Kidney capillary endothelial cell (primary cell): ENCODE measurements at places on chromosomes 2 and 18.

DNA sequence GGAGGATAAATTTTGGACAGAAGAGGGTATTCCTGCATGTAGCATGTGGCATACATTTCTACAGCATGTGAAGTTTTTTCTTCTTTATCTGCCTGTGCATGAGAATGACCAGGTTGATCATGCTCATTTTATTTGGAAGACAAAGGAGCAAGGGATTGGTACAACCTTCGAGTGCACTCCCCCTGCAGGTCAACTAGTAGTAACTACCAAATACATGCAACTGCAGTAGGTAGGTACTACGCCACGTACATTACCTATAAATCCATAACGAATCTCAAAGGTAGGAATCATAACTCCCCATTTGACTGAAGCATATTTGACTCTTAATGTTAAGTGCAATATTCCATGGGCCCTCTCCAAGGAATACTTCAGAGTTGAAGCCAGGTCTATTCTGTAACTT is 763.9 kb downstream of the TSN start:
- DNase-seq, result peak; percentile 2

- no peak for DNase-seq
Measured at GRCh38 chr2:107281637-107282036, 395.7 kb upstream of the ST6GAL2 start.

DNA sequence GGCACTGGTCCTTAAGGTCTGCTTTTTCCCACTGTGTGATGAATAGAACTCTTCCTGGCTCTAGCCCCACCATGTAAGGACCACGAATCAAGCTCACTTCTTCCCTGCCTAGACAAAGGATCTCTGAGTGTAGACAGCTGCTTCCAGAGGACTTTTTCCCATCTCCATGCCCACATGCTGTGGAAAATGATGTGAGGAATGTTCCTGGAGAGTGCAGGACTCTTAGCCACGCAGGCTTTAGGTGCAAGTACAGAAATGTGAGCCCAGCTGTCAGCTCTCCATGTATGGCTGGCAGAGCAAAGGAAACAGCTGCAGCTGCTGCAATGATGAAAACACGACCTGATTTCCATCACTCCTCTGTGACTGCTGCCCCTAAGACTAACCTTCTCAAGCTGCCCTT is 35.5 kb downstream of the NXPH2 start:
- no peak for DNase-seq

DNA sequence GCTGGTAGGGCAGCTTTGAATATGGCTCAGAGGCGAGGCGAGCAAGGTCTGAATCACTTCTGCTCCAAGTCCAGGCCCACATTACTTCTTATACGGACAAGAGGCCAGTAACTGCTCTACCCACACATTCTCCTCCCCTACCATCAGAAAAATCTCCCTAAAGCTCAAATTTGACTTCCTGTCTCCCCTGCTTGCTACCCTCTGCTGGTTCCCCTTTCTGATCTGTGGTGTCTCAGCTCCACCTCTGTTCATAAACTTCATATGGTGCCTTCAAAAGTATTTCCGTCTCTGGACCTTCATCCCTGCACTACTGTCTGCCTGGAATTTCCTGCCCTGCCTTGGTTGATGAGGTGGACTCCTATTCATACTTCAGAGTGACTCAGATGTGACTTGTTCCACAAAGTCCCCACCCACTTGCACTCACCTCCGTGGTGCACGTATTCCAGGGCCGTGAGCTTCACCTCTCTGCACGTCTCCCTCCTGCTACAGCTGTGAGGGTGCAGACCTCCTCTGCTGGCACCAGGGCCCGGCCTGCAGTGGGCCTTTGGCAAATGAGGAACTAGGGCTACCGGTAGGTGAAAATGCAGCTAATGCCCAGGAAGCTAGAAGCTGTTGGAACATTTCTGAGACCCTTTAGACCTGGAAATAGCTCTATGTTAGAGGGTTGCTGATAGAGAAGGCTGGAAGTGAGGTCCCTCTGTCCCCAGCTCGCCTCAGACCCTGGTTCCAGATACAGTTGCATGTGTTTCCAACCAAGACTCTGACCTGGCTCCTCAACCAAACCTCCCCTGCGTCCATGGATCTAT is 24.6 kb upstream of the KCMF1 start:
- peak; percentile 93 for DNase-seq

DNA sequence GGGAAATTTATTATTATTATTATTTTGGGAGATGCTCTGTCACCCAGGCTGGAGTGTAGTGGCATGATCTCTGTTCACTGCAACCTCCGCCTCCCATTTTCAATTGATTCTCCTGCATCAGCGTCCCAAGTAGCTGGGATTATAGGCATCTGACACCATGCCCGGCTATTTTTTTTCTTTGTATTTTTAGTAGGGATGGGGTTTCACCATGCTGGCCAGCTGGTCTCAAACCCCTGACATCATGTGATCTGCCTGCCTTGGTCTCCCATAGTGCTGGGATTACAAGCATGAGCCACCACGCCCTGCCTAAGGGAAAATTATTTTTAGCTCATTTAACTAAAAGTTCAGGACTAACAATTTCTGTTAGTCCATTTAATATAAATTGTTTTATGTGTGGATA is 109.2 kb upstream of the SESTD1 start:
- no peak for DNase-seq

DNA sequence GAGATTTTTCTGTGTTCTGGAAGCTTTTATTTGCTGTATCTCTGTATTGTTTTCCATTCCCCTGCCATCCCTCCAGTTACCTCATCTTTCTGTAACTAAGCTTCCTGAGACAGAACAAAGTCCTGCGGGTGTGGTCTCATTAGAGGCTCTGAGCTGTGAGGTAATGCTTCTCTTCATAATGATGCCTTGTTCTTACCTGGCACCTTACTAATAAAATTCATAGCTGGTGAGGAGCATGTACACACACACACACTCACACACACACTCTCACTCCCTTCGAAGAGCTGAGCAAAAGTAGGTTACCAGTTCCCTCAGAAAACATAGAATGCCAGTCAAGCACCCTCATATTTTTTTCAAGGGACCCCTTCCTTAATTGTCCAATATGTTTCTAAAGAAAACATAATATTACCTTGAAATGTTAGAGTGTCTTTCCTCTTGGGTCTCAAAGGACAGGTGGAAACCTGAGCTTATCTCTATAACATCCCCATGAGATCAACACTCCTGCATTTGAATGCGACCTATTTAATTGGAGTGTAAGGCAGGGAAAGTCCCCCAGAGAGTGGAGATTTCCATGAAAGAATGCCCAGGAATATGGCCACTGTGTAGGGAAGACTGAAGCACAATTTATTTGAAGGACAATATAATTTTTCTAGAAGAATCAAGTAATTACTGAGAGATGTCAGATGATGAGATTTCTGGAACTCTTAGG is 161.6 kb upstream of the NCK2 start:
- DNase-seq, result no peak

DNA sequence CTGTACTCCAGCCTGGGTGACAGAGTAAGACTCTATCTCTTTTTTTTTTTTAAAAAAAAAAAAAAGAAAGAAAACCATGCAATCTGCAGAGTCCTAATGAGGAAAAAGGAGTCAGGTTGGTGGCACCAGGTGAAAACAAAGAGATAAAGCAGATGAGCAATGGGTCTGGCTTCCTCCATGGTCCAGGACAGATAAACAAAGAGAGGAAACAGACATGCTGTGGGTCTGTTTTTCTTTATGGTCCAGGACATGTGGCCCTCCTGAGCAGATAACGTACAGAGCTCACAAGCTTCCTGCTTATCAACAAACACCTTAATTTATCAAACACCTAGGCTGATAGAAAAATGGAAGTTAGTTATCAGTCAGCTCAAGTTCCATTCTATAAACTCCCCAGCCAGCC is 24.4 kb upstream of the TUBB6 start:
- DNase-seq, result no peak

DNA sequence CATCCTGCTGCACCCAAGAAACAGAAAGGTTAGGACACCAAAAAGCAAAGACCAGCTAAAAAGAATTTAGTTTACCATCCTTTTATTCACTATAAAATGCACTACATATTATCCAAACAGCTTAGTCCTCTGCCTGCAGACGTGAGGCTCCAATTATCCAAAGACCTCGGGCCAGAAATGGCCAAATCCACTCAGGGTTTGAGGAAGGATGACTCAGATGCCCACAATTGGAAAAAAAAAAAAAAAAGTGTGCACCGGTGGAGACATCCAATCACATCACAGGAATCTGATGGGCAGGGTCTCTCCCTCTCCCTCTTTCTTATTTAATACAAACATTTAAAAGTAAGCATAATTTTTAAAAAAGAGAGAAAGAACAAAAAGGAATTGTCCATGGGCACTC is 65.7 kb downstream of the TRABD2A start:
- no peak for DNase-seq

GRCh38 chr18:44837482-44838180 is 156.9 kb downstream of the SETBP1 start:
- DNase-seq, result no peak

- no peak for DNase-seq
Measured at GRCh38 chr18:74149878-74150277, 1.6 kb downstream of the TIMM21 start.

GRCh38 chr2:204251998-204252376 is 293.3 kb upstream of the PARD3B start:
- no peak for DNase-seq

DNA sequence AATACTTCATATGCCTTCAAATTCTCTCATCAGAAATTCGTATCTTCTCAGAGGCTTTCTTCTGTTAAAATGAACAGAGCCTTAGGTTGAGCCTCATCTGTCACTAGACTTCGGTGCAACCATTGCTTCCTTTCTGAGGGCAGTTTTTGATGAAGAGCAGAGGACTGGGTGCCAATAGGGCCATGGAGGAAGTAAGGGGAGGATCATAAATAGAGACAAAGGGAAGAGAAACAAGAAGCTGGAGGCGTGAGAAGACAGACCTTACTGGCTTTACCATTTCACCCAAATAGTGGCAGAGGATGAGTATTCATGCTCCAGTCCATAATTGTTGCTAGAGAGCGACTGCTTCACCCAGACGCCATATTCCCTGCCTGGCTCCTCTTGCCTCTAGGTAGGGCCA is 215.6 kb upstream of the PKDCC start:
- no peak for DNase-seq

GRCh38 chr18:13218368-13218991 is at the start of gene LDLRAD4:
Gene LDLRAD4, plus strand, starts transcription at chr18:13218760.
- DNase-seq, result no peak

DNA sequence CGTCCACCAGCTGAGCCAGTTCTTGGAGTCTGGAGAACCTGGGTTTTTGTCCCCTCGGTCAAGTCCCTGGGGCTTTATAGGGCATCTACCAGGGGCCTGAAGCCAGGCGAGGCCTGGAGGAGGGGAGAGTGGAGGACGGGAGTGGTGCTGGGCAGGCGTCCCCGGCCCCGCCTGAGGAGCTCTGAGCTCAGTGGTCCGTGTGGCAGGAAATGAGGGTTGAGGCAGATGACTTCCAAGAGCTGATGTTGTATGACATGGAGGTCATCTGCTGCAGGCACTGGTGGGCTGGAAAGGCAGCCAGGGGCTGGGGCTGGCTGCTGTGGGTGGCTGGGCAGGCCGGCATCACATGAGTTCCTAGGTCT is 118.5 kb upstream of the HS6ST1 start:
- DNase-seq, result no peak

- no peak for DNase-seq
Measured at GRCh38 chr2:8303322-8303832, 378.5 kb upstream of the ID2 start.

- peak; percentile 69 for DNase-seq
Measured at GRCh38 chr2:54838585-54839035, 115.1 kb downstream of the EML6 start.

DNA sequence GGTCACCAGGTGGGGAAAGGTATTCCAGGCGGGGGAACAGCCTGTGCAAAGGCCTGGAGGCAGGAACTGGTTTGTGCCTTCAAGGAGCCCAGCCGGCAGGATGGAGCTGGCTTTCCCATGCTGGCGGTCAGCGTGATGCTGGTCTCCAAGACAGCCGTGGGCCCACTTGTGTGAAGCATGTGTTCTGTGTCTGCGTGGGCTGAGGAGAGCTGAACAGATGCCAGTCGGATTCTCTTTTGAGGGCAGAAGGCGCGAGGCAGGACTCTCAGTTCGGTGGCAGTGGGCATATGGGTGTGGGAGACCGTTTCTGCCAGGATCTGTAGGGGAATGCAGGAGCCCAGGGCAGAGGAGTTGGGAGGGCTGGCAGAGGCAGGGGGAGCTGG is 191.6 kb downstream of the TWIST2 start:
- DNase-seq, result no peak

DNA sequence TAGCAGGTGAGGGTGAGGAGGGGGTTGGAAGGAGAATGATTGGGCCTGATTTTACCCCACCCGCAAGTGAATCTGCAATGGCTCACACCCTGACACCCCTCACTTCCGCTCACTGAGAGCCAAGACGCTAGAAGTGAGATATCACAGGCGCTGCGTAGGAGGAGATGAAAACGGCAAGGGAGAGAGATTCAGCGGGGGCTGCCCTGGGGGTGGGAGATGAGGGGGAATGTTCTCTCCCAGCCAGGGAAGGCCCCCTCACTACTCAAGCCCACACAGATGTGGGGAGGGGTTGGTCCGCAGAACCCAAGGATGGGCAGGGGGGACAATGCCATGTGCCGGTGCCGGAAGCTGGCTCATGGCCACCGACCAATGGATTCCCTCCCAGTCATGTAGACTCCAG is 32.9 kb downstream of the LOXHD1 start:
- no peak for DNase-seq

DNA sequence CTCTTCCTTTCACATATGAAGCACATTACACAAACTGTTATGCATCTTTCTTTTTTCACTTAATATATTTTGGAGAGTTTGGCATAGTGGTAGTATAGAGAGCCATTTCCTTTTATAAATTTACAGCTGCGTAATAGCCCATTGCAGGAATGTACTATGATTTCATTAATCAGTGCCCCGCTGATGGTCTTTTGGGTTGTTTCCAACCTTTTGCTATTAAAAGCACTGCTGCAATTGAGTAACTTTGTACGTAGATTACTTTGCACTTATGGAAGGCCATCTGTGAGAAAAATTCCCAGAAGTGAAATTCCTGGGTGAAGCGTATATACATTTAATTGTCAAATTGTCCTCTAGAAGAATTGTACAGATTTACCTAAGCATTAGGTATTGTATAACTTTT is 565.3 kb upstream of the ZNF804A start:
- no peak for DNase-seq

DNA sequence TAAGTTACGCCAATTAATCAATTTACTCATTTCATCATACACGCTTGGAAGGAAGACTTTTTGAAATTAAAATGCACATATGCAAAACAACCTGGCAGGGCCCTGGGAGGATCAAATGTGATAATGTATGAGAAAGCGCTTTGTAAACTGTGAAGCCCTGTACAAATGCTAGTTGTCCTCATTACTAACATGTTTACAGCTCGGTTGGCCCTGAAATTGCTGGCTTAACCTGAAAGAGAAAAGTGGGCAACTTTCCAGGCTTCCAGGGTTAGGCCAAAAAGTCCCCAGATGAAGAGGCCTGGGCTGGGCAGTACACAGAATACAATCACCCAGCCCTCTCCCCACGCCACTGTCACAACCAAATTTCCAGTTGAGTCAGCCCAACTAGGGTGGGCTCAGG is 60.2 kb downstream of the DNMT3A start:
- DNase-seq, result no peak

GRCh38 chr2:222298001-222298310 is 842 bp downstream of the PAX3 start:
- no peak for DNase-seq

GRCh38 chr2:43611987-43612894 is 16.4 kb upstream of the THADA start:
- peak; percentile 71 for DNase-seq

GRCh38 chr2:102707796-102708695 is 53.8 kb upstream of the TMEM182 start:
- no peak for DNase-seq
